ENCODE measurements at places on chromosomes 12 and 14. TPM values are rescaled to one million over a fixed set of nuclear protein-coding genes. Genes with fewer than 3 reads are reported as not detected.

DDX23 gene
- 83.3 TPM for total RNA-seq

GRCh38 chr12:6699989-6700645 lies 498 bp downstream of the PIANP start:
- peaks cover 82% of the 10 kb centered on the region for H3K27me3 ChIP-seq
- H3K4me3 ChIP-seq, result peak overlapping the region; percentile 30
- peaks cover 49% of the 10 kb centered on the region for H3K4me1 ChIP-seq

GRCh38 chr12:1320021-1320420 lies 274.4 kb downstream of the FBXL14 start:
- no peaks in the 10 kb centered on the region for H3K36me3 ChIP-seq
- H3K4me3 ChIP-seq, result no peak overlapping the region
- H3K4me1 ChIP-seq, result peaks cover 28% of the 10 kb centered on the region
- no peak overlapping the region for H3K27ac ChIP-seq

- no peak overlapping the region for H3K4me3 ChIP-seq
- no peaks in the 10 kb centered on the region for H3K36me3 ChIP-seq
- H3K27ac ChIP-seq, result no peak overlapping the region
- H3K27me3 ChIP-seq, result no peaks in the 10 kb centered on the region
- H3K4me1 ChIP-seq, result no peaks in the 10 kb centered on the region
Observed at GRCh38 chr12:34606749-34607519, 584.6 kb downstream of the ALG10 start.

PRPF40B gene
- 28.3 TPM for total RNA-seq

- H3K4me3 ChIP-seq, result no peak overlapping the region
- H3K27me3 ChIP-seq, result no peaks in the 10 kb centered on the region
- no peaks in the 10 kb centered on the region for H3K36me3 ChIP-seq
- no peak for DNase-seq
- no peaks in the 10 kb centered on the region for H3K4me1 ChIP-seq
Observed at GRCh38 chr14:42141328-42141727, 534.7 kb downstream of the LRFN5 start.

- no peak overlapping the region for H3K4me3 ChIP-seq
- no peaks in the 10 kb centered on the region for H3K36me3 ChIP-seq
- no peaks in the 10 kb centered on the region for H3K27me3 ChIP-seq
- DNase-seq, result no peak
- no peak overlapping the region for H3K27ac ChIP-seq
Observed at GRCh38 chr14:21518725-21519124, 7.4 kb downstream of the SALL2 start.

DNA sequence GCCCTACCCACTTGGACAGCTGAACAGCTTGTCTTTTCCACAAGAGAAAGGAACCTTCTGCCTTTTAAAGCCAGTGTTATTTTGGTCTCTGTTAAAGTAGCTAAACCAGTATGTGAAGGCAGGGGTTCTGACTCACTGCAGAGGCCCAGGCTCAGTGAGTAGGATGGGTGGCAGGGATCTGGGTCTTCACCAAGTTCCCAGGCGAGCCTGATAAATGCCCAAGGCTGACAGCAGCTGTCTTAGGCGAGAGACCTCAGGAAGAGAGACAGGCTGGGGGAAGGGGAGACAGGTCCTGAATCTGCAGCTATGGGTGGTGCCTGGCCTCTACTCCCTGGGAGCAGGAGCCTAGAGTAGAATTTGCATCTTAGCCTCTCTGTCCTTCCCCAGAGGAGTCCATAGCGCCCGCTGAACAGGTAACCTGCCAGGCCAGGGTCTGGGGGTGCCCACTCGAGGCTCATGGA lies 18.1 kb upstream of the KIF26A start:
- H3K27ac ChIP-seq, result no peak overlapping the region
- H3K36me3 ChIP-seq, result no peaks in the 10 kb centered on the region
- no peak overlapping the region for H3K4me3 ChIP-seq
- peaks cover 75% of the 10 kb centered on the region for H3K27me3 ChIP-seq
- DNase-seq, result no peak

DNA sequence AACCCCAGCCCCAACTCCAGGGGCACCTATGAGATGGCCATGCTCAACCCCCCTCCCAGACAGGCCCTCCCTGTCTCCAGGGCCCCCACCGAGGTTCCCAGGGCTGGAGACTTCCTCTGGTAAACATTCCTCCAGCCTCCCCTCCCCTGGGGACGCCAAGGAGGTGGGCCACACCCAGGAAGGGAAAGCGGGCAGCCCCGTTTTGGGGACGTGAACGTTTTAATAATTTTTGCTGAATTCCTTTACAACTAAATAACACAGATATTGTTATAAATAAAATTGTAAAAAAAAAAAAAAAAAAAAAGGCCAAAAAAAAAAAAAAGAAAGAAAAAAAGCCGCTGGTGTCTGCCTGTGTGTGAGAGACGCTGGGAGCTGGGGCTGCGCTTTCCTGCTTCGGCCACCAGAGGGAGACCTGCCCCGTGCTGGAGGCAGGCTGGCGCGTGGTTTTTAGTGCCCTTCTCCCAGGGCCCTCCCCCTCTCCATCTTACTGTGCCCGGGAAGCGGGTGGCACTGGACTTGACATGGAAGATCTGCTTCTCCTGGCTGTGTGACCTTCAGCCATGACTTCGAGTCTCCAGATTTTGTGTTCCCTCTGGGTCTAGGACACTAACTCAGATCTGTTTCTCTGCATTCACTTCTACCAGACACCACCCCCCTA lies 3.4 kb upstream of the NXPH4 start:
- H3K27ac ChIP-seq, result no peak overlapping the region
- no peaks in the 10 kb centered on the region for H3K36me3 ChIP-seq
- H3K27me3 ChIP-seq, result peaks cover 44% of the 10 kb centered on the region
- H3K4me3 ChIP-seq, result no peak overlapping the region
- peaks cover 29% of the 10 kb centered on the region for H3K4me1 ChIP-seq
- peak; percentile 95 for DNase-seq

- no peaks in the 10 kb centered on the region for H3K4me1 ChIP-seq
- DNase-seq, result no peak
- no peak overlapping the region for H3K27ac ChIP-seq
- H3K27me3 ChIP-seq, result no peaks in the 10 kb centered on the region
Observed at GRCh38 chr12:23217667-23218066, 592.7 kb downstream of the ETNK1 start.

GRCh38 chr14:89641495-89642175 lies 224.6 kb upstream of the FOXN3 start:
- peak overlapping the region; percentile 55 for H3K27ac ChIP-seq
- H3K27me3 ChIP-seq, result no peaks in the 10 kb centered on the region
- H3K4me1 ChIP-seq, result peaks cover 23% of the 10 kb centered on the region
- H3K4me3 ChIP-seq, result no peak overlapping the region
- no peak for DNase-seq

- H3K36me3 ChIP-seq, result no peaks in the 10 kb centered on the region
- no peaks in the 10 kb centered on the region for H3K4me1 ChIP-seq
- peak overlapping the region; percentile 67 for H3K27ac ChIP-seq
- peaks cover 9% of the 10 kb centered on the region for H3K27me3 ChIP-seq
- no peak for DNase-seq
Observed at GRCh38 chr14:101098177-101098576, 194.7 kb upstream of the RTL1 start.

Data from spleen (tissue), 13 donors.